ENCODE measurements at places on chromosomes 7 and 10.

DNA sequence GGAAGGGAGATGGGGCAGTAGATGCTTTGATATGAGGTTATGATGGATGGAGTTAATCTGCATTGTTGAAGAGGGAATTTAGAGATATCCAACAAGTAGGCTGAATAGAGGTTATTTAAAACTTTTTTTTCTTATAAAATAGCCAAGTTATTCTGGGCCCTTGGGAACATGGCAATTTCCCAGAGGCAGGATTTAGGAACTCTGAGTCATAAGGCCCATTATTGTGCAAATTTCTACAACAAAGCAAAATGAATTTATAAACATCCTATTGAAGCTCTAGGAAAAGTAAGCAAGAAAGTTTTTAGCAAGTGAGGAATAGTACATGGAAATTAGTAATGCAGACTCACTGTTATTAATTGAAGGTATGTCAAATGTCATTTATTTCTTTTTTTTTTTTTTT, 160.9 kb upstream of the NPY start:
- DNase-seq: no peak

DNA sequence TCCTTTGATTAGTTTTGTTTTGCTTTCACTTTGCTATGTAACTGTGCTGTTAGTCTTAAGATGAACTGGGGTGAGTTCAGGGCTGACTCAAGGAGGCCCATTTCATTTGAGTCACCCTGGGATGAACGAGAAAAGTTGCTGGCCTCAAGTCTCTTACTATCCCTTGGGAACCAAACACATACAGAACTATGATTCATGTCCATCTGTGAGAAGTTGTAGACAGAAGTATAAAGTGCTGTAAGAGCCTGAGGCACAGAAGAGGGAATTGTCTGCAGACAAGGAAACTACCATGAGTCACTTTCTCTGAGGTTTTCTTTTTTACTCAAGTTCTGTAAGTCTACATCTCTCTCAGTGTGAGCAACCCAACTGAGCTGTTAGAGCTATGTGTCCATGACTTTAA, 179.8 kb upstream of the CSTF2T start:
- no peak for DNase-seq

DNA sequence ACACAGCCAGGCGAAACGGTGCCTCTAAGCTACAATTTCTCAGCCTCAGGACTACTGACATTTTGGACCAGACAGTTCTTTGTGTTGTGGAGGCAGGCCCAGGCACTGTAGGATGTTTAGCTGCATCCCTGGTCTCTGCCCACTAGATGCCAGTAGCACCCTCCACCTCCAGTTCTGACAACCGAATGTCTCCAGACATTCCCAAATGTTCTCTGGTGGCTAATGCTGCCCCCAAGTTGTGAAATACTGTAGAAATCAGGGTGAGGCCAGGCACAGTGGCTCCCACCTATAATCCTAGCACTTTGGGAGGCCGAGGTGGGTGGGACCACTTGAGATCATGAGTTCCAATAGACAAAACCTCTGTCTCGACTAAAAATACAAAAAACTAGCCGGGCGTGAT, 18.2 kb downstream of the HNRNPF start:
- DNase-seq: no peak

- DNase-seq: no peak
Measured at GRCh38 chr7:73831834-73832651, 1.2 kb downstream of the CLDN4 start.

DNA sequence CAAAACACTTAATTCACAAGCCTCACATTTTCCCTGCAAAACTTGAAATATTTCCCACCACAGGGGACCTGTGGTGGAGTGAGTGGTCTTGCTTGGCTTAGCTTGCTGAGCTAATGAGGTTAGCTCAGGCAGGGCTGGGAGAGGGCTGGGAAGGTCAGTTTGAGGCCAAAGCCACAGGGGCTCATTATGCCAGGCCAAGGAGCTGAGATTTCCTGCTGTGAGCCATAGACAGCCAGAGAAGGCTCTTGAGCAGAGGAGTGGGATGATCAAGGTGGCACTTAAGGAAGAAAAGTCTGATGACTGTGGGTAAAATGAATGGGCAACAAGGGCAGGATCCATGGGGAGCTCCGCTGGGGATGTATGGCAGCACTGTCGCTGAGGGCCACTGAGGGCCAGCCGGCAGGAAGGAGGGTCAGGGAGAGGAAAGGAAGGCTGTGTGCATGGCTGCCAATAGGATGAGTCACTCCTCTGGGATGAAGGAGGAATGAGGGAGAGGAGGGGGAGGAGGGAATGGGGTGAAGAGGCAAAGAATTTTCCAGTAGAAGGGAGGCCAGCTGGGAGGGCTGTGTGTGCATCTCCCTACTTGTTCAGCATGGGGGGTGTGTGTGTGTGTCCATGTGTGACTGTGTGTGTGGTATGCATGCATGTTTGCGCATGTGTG, 18.7 kb upstream of the ZNF488 start:
- DNase-seq: no peak

DNA sequence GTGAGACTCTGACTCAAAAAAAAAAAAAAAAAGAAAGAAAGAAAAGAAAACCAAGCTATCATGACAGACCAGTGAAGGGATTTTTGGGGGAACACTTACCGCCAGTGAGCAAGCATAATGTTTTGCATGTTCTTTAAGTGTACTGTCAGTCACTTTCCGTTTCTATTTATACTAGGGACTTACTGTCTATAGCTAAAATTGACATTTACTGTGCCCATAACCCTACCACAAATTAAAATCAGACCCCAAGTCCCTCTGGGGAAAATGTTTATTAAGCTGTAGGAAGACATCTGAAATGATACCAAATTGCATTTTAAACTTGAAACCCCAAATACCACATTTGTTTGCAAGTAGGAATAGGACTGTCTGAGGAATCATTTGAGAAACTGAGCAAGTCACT, 252.8 kb downstream of the TRIL start:
- no peak for DNase-seq

GRCh38 chr7:98110249-98111022, 3.8 kb downstream of the LMTK2 start:
- DNase-seq: no peak

GRCh38 chr10:98340261-98340939, 72.4 kb upstream of the LOXL4 start:
- DNase-seq: no peak

Data from activated CD4-positive, alpha-beta T cell treated with anti-CD3 and anti-CD28 coated beads for 1 hour (primary cell).